Vagina (tissue), 2 donors: ENCODE measurements at places on chromosomes 4 and X.

DNA sequence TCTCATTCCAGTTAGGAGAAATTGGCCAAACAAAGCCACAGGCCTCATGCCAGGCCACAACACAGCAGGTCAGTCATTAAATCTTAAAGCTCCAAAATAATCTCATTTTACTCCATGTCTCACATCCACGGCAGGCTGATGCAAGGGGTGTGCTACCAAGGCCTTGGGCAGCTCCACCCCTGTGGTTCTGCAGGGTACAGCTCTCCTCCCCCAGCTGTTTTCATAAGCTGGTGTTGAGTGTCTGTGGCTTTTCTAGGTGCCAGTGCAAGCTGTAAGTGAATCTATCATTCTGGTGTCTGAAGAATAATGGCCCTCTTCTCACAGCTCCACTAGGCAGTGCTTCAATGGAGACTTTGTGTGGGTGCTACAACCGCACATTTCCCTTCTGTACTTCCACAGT lies 949.2 kb downstream of the TECRL start:
- H3K27ac ChIP-seq: no peak overlapping the region
- no peaks in the 10 kb centered on the region for H3K27me3 ChIP-seq
- H3K4me1 ChIP-seq: no peaks in the 10 kb centered on the region
- H3K4me3 ChIP-seq: no peak overlapping the region
- DNase-seq: no peak

GRCh38 chr4:75385106-75385505 lies 129.1 kb downstream of the RCHY1 start:
- no peaks in the 10 kb centered on the region for H3K27me3 ChIP-seq
- H3K36me3 ChIP-seq: no peaks in the 10 kb centered on the region
- DNase-seq: no peak
- no peak overlapping the region for H3K27ac ChIP-seq
- no peak overlapping the region for H3K4me3 ChIP-seq

DNA sequence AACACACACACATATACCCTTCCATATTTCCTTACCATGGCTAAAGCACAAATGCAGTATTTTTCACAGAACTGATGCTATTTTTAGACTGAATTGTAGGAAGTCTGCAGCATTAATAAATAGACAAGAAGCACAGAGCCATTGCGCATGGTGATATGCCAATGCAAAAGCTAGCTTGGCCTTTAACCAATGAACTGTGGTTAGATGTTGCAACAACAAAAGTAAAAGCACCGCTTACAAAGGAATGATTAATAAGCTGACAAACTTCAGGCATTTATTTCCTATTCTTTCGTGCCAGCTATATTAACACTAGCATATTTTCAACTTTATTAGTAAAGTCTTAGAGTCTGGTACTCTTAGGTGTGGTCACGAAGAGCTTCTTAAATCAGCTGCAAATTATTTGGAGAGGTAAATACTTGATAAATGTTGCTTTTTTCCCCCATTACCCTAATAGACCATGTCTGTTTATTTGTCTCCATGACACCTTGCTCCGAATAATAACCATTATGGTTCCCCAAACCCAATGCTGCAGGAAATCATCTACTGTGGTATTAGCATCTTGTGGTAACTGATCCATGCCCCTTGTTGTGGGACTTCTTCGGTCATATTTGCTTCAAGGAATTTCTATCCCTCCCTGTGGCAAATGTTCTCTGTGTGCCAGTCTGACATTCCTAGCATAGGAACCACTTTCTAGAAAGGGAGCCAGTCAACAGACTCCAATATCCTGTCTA lies 306.1 kb upstream of the TAPT1 start:
- no peaks in the 10 kb centered on the region for H3K27me3 ChIP-seq
- H3K36me3 ChIP-seq: no peaks in the 10 kb centered on the region
- no peak for DNase-seq
- peaks cover 23% of the 10 kb centered on the region for H3K4me1 ChIP-seq
- H3K4me3 ChIP-seq: no peak overlapping the region

DNA sequence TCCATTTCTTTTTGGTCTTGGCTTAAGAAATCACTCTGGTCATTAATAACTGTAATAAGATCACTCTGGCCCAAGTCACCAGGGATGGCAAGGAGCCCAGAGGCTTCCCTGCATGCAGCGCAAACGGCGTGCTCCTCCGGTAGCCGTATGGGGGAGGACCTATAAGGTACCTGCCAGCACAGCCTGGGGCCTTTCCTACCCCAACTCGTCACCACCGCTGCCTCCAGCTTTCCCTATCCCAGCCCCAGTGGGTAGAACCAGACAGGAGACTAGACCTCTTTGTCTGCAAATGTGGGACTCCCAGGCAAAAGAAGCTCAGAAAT lies 25.9 kb downstream of the HAND2 start:
- DNase-seq: peak; percentile 74
- H3K36me3 ChIP-seq: no peaks in the 10 kb centered on the region
- peaks cover 19% of the 10 kb centered on the region for H3K4me1 ChIP-seq

- H3K4me1 ChIP-seq: no peaks in the 10 kb centered on the region
- no peak for DNase-seq
- no peaks in the 10 kb centered on the region for H3K27me3 ChIP-seq
- no peaks in the 10 kb centered on the region for H3K36me3 ChIP-seq
Observed at GRCh38 chr4:93396272-93396671, 432.3 kb upstream of the ATOH1 start.

DNA sequence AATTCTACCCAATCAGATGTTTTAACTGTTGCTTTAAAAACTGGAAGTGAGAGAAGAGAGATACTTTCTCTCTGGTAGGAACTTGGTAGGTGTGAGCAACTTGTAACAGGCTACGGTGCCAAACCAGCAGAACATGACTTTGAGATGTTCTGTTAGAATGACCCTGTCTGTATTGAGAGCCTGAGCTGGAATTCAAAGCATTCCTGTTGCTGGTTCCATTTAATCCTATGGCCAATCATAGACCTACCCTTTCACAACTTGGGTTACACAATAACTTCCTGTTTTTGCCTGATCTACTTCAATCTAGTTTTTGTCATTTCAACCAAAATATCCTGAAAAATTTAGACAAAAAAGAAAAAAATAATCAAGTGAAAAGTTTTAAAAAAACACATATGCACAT lies 1.7 kb upstream of the PRRG1 start:
- no peak overlapping the region for H3K4me3 ChIP-seq
- H3K4me1 ChIP-seq: no peaks in the 10 kb centered on the region
- DNase-seq: no peak
- no peaks in the 10 kb centered on the region for H3K27me3 ChIP-seq
- H3K27ac ChIP-seq: no peak overlapping the region

DNA sequence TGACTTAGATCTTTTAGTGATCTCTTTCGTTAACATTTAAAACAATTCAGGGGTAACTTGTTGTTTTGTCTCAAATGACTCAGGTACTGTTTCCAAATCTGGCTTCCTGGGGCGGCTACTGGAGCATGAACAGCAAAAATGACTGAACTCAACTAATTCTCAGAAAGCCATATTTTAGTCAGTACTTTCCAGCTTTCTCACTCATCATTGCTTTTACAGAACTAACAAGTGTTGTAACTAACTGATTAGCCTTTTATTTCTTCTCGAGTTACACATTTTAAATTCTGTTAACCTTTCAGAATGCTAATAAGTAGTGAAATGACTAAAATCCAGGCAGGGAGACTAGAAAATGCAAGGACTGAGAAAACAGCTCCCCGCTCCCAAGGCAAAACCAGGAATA lies 55.3 kb downstream of the JADE3 start:
- H3K27me3 ChIP-seq: no peaks in the 10 kb centered on the region
- H3K4me3 ChIP-seq: no peak overlapping the region
- peaks cover 7% of the 10 kb centered on the region for H3K4me1 ChIP-seq
- no peak overlapping the region for H3K27ac ChIP-seq

- H3K4me1 ChIP-seq: peaks cover under 1% of the 10 kb centered on the region
- no peak overlapping the region for H3K27ac ChIP-seq
- H3K4me3 ChIP-seq: no peak overlapping the region
- peak; percentile 10 for DNase-seq
- no peaks in the 10 kb centered on the region for H3K36me3 ChIP-seq
Observed at GRCh38 chr4:53967986-53968385, 96.4 kb downstream of the CHIC2 start.

- H3K36me3 ChIP-seq: no peaks in the 10 kb centered on the region
- DNase-seq: no peak
- H3K27ac ChIP-seq: peak overlapping the region; percentile 82
- no peaks in the 10 kb centered on the region for H3K27me3 ChIP-seq
Observed at GRCh38 chrX:15751155-15751819, 13.2 kb downstream of the CA5B start.

- no peak for DNase-seq
- no peak overlapping the region for H3K4me3 ChIP-seq
- peaks cover 20% of the 10 kb centered on the region for H3K4me1 ChIP-seq
- H3K27me3 ChIP-seq: no peaks in the 10 kb centered on the region
- H3K36me3 ChIP-seq: no peaks in the 10 kb centered on the region
- no peak overlapping the region for H3K27ac ChIP-seq
Observed at GRCh38 chr4:74473155-74473811, 28.3 kb downstream of the AREG start.

- H3K27ac ChIP-seq: no peak overlapping the region
- H3K27me3 ChIP-seq: no peaks in the 10 kb centered on the region
- H3K36me3 ChIP-seq: no peaks in the 10 kb centered on the region
Observed at GRCh38 chrX:78075787-78076389, 28.2 kb upstream of the PGK1 start.

- H3K4me1 ChIP-seq: no peaks in the 10 kb centered on the region
- DNase-seq: no peak
- no peak overlapping the region for H3K4me3 ChIP-seq
- no peaks in the 10 kb centered on the region for H3K36me3 ChIP-seq
- H3K27ac ChIP-seq: no peak overlapping the region
- no peaks in the 10 kb centered on the region for H3K27me3 ChIP-seq
Observed at GRCh38 chr4:12881945-12882584, 602.1 kb downstream of the RAB28 start.

DNA sequence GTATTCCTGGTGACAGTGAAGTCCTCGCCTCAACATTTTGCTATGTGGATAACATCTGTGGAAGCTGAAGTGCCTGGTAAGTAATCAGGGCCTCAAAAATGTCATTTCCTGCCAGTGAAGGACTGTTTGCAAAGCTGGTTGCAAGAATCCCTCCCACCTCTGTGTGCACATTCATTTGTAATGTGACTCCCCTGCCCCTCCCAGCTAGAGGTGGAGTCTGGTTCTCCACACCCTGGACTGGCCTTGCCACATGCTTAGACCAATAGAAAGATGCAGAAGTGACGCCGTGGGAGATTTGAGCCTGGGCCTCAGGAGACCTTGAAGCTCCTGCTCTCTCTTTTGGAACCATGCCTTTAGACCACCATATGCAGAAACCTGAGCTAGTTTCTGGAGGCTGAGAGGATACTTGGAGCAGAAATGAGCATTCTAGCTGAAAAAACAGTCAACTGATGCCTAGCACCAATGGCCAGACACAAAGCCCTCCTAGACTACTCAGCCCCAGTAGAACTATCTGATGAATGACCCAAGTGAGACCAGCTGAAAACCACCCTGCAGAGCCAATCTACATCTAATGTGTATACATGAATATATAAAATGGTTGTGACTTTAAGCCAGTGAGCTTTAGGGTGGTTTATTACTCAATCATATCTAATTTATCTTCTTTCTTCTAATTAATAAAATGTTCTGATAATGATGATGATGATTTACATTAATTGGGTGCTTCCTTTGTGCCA lies 47.8 kb upstream of the CRMP1 start:
- H3K4me3 ChIP-seq: no peak overlapping the region
- H3K4me1 ChIP-seq: no peaks in the 10 kb centered on the region
- H3K27me3 ChIP-seq: no peaks in the 10 kb centered on the region
- no peak overlapping the region for H3K27ac ChIP-seq
- H3K36me3 ChIP-seq: no peaks in the 10 kb centered on the region
- DNase-seq: no peak

- DNase-seq: no peak
- H3K4me3 ChIP-seq: peak overlapping the region; percentile 63
- H3K36me3 ChIP-seq: no peaks in the 10 kb centered on the region
- H3K27me3 ChIP-seq: no peaks in the 10 kb centered on the region
- no peaks in the 10 kb centered on the region for H3K4me1 ChIP-seq
Observed at GRCh38 chrX:46574774-46575381, 1.3 kb downstream of the CHST7 start.

DNA sequence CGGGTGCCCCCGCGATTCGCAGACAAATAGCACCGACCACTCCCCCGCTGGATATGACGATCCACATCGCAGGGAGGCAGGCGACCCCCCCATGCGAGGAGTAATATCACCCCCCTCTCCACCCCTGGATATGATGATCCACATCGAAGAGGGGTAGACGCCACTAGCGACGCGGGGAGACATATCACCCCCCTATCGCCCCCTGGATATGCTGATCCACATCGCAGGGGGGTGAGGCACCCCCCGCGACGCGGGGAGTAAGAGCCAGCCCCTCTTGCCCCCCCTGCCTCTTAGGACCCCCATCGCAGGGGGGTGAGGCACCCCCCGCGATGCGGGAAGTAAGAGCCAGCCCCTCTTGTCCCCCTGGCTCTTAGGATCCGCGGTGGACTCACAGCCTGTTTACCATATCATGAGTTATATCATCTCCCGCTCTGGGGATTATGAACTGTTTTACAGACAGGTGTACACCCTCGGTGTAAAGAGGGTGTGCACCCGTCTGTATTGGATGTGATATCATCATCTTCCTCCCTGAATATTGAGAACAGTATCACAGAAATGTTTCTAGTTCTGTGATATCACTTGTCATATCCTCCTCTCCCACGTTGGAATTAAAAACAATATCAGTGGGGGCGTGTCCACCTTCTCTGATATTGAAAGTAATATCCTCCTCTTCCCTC lies 22.7 kb upstream of the DRD5 start:
- no peaks in the 10 kb centered on the region for H3K36me3 ChIP-seq
- H3K27ac ChIP-seq: no peak overlapping the region
- H3K4me3 ChIP-seq: no peak overlapping the region
- no peaks in the 10 kb centered on the region for H3K4me1 ChIP-seq
- no peak for DNase-seq
- H3K27me3 ChIP-seq: no peaks in the 10 kb centered on the region

- H3K27ac ChIP-seq: no peak overlapping the region
- H3K36me3 ChIP-seq: no peaks in the 10 kb centered on the region
- no peak for DNase-seq
- H3K27me3 ChIP-seq: no peaks in the 10 kb centered on the region
- no peak overlapping the region for H3K4me3 ChIP-seq
Observed at GRCh38 chr4:108589961-108590360, 30.4 kb upstream of the RPL34 start.

DNA sequence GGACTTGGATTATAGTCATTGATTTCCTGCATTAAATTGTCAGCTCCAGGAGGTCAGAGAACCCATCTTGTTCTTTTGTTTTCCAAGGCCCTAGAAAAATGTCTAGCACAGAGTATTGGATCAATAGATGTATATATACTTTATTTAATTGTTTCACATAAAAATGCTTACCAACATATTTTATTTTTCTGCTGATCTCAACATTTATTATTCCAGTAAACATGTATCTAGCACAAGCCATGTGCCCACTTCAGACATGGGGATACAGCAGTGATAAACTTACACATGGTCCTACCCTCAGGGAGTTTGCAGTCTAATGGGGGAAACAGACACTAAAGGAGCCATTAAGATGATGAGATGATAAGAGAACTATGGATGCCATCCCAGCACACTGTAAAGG lies 49.1 kb upstream of the TBC1D9 start:
- no peaks in the 10 kb centered on the region for H3K4me1 ChIP-seq
- H3K36me3 ChIP-seq: no peaks in the 10 kb centered on the region
- DNase-seq: no peak
- H3K27me3 ChIP-seq: no peaks in the 10 kb centered on the region
- H3K4me3 ChIP-seq: no peak overlapping the region

GRCh38 chr4:152927737-152928136 lies 8.4 kb upstream of the FHDC1 start:
- DNase-seq: no peak
- H3K27me3 ChIP-seq: no peaks in the 10 kb centered on the region
- no peaks in the 10 kb centered on the region for H3K36me3 ChIP-seq

GRCh38 chr4:138307319-138307718 lies 65.2 kb upstream of the SLC7A11 start:
- no peaks in the 10 kb centered on the region for H3K27me3 ChIP-seq
- H3K27ac ChIP-seq: no peak overlapping the region
- H3K4me3 ChIP-seq: no peak overlapping the region
- DNase-seq: no peak
- no peaks in the 10 kb centered on the region for H3K36me3 ChIP-seq
